ENCODE measurements at places on chromosomes 6 and 20.

DNA sequence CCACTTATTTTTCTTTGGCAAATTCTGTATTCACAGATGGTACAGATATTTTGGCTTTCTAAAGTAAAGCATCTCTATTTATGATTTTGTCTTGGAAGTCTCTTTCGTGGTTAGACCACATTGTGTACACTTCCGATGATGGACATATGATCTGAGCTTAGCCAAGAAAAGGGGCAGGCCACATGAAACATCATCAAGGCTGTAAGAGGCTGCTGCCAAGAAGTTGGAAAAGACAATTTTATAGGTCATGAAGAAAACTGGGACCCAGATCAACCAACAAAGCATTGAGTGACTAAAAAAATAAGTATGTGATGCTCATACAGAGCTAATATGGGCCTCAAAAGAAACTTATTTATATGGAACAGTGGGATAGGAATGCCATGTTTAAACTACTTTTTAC is 266.4 kb downstream of the HAO1 start:
- no peak for DNase-seq

DNA sequence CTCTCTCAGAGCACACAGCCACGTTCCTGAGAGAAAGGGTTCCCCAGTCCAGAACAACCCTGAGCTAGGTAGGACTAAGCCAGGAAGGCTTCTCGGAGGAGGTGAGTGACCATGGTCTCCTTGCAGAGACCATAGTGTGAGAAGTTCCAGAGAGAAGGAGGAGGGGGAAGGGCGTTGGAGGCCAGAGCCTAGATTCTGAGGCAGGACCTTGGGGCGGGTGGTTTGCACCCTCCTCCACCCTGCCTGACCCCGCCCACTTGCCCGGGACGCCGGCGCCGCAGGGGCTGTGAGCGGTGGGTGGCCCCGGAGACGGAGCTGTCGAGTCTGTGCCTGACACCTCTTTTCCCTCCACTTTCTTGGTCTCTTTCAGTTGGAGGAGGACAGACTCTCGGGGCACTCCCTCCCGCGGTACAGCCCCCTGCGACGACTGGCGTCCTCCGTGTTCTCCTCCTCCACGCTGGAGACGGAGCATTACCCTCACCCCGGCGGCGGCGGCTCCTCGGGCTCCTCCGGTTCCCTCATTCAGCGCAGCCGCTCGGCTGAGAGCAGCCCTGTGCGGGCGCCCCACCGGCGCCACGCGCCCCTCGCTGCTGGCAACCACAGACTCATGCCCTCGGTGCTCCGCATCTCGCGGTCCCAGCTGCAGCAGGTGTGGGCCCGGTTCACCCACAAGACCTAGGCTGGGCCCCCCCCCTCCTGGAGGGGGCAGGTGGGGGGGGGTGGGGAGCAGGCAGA is 26.2 kb downstream of the TTBK1 start:
- no peak for DNase-seq

GRCh38 chr6:45696738-45697137 is 318.9 kb downstream of the CLIC5 start:
- no peak for DNase-seq

- DNase-seq = no peak
These were observed 6.5 kb downstream of the LOC128125822 start for GRCh38 chr6:63578757-63579156.

- no peak for DNase-seq
These were observed 137.0 kb upstream of the TNFAIP3 start for GRCh38 chr6:137729866-137730629.

DNA sequence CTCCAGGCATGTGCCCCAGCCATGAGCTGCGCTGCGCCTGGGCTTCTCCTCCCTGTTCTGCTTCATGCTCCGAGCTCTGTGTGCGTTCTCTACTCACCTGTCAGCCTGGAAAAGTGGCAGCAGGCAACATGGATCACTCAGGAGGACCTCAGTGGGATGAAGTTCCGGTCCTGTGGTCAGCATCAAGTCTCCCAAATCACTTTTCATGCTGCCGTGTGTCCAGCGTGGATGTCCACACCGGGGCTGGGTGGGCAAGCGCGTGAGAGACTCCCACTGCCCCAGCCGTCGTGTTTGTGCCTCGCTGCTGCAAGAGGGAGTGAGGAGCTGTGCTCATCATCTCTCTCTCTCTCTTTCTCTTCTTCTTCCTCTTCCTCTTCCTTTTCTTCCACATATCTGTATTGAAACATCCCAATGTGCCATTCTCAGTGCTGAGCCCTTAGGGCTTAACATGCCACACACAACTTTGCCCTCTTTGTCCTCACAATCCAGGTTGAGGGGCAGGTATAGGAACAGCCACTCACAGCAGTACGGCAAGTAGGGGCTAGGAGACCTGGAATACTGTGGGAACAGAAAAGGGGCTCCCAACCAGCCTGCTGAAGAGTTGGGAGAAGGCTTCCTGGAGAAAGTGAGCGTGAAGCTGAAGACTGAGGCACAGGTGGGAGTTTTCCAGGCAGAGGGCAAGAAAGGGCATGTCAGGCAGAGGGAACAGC is 3.8 kb upstream of the PDYN start:
- no peak for DNase-seq

DNA sequence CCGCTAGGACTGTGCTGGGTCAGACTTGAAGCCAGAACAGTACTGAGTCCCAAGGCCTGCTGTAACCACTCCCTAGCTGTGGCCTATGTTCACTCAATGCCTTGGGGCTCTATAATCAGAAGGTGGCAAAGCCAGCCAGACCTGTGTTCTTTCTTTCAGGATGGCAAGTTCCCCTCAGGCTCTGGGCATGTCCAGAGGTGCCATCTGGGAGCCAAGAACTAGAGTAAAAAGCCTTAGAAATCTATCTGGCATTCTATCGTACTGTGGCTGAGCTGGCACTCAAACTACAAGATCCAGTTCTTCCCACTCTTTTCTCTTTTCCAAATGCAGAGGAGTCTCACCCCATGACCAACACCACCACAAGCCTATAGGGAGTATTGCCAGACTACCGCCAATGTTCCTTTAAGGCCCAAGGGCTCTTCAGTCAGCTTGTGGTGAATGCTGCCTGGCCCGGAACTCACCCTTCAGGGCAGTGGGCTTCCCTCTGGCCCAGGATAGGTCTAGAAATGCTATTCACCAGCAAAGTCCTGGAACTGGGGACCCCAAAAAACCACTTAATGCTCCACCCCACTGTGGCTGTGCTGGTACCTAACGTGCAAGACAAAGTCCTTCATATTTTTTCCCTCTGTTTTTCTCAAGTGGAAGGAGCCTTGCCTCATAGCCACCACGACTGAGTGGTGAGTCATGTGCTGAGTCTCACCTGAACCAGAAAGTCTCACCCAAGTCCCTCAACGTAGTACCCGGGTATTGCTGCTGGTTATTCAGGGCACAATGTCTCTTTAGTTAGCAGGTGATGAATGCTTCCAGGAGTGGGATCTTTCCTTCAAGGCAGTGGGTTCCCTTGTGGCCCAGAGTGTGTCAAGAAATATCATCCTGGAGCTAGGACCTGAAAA is 8.6 kb upstream of the SIRPB2 start:
- DNase-seq = no peak

GRCh38 chr6:108565893-108566292 is 5.2 kb downstream of the FOXO3 start:
- DNase-seq = peak; percentile 62

DNA sequence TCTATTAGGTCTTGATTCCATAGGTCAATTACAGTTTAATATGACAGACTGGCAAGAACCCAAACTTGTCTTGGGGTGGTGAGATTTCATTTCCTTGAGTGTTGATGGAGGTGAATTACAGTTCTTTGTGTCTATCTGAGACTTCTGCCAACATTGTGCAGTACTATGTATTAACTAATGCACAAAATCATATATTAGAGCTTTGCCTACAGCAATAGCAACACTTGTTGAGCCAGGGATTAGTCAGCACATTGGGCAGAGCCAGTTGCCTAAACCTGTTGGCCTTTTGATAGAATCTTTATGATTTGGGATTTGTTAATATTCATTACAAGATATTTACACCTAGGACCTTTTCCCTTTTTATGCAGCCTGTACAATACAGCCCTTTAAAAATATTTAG is 135.3 kb upstream of the CENPW start:
- DNase-seq = no peak

DNA sequence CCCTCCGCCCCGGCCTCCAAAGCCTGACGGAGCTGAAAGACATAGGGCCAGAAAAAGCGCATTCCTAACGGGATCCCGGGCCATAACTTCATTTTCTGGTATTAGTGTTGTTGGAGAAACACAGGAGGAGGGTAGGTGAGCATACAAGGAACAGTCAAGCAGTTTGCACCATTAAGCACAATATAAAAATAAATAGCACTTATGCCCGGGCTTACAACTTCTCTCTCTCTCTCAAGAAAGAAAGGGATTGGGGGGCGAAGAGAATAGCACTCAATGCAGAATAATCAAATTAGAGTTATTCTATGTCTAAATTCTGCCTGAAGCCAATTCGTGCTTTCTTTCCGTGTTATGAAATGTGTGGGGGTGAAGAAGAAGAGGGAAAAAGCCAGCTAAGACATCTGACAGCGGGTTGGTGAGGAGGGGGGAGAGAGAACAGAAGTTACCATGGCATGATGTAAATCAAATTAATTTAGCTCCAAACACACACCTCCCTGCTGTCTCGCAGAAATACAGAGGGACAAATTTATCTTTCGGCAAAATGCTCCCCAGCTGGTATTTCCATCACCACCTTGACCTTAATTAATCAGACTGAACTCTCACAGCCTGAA is 508 bp upstream of the METTL24 start:
- DNase-seq = no peak

- DNase-seq = no peak
These were observed 1.8 kb upstream of the RBM39 start for GRCh38 chr20:35743693-35744491.

DNA sequence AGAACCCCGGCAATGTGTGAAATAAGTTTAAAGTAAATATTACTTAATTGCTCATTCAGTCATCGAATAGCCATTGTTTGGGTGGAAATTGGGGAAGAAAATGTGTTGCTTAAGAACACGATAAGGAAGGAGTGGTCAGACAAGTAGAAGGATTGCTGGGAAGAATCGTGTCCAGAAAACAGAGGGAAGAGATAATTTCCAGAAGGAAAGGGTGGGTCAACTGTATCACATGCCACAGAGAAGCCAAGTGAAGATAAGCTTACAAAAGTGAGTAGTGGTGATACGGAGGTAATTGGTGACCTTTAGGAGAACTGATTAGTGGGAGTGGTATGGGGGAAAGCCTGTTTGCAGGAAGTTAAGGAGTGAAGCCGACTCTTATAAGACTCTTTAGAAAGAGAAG is 306.2 kb downstream of the SOX4 start:
- no peak for DNase-seq

DNA sequence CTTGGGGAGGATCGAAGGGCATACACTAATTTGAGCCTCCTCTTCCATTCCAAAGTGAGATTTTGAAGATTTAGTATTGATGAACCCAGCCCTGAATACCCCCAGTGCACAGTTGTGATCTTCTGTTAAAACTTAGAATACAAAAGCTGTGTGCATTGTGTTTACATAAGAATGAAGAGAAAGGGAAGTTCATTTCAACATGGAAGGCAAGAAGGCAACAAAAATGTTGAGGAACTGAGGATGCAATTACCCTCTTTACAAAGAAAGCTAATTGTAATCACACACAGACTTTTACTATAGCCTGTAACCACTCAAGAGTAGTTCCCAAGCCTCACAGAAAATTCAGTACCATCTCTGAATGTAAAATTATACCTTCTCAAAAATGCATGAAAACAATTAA is 49.3 kb downstream of the GFOD1 start:
- no peak for DNase-seq

- DNase-seq = no peak
These were observed 27.6 kb downstream of the NCOA5 start for GRCh38 chr20:46062151-46062550.

DNA sequence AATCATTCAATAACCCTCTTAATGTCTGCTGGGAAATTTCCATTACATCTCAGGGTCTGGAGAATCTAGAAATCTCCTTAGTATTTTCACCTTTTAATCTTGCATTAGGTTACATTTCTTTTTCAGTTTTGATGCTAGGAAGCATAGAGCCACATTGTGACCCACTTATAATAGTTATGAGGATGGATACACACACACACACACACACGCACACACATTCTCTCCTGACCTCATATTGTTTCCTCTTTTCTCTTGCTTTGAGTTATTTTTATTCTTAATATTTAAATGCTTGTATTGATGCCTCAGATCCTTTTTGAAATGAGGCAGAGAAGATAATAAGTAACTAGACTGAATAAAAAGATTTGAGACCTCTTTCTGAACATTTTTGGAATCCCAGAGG is 128.4 kb downstream of the KLHL32 start:
- no peak for DNase-seq

GRCh38 chr20:5003626-5004025 is 2.3 kb upstream of the SLC23A2 start:
- DNase-seq = no peak

DNA sequence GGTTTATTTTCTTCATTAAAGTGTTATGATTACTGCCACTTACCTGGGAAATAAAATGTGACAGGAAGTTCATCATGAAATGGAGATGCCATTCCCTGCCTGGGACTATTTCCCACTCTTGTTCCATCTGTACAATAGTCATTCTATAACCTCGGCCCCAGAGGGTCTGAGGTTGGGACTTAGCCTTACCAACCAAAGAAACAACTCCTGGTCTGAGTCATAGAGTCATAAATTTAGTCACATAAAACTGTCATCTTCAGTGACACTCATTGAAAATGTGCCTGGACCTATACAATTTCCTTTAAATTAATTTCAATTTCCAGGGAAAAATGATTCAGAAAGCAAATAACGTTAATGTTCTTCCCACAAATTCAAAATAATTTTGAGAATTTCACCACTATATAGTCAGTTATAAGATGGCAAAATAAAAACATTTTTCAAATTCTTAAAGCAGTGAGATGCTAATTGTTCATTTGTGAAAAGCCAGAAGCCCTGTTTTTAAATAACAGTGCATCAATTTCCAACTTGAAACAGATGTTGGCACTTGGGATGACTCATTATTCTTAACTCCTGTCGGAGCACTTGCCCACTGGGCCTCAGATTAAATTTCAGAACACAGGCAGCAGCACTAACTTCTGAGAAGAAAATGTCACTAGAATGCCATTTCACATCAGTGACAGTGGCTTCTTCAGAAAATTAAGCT is 201.2 kb upstream of the SMLR1 start:
- DNase-seq = no peak

GRCh38 chr20:14775778-14776177 is 438.4 kb upstream of the FLRT3 start:
- no peak for DNase-seq

DNA sequence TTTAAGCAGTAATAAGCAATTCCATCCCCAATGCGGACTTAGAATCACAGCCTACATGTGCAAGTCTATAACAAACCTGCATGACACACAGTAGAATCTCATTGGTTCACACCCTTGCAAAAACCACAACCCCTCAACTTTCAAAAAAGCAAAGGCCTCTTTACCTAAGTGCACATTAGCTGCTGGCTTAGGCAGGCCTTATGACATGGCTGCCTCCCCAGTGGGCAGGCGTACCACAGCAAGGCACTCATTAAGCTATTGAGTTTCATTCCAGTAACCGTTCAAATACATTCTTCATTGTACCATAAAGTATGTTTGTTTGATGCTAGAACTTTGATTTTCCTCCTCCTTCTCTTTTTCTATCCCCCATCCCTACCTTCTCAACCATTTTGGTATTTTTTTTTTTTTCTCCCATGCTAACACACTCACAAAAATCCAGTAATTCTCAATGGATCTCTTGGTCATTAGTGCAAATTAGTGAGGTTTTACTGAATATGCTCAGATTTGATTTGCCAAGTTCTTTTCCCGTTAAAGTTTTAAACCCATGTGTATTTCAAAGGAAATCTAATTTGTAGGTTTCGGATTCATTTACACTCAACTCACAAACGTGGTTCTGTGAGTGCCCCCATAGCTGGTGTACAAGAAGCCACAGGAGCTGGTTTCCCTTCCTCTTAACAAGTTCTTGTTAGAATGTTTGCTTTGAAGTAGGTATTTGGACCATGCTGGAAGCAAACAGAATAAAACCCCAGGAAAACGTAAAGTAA is 460.4 kb upstream of the RUNX2 start:
- no peak for DNase-seq
